ENCODE measurements at places on chromosomes 2 and 18.

DNA sequence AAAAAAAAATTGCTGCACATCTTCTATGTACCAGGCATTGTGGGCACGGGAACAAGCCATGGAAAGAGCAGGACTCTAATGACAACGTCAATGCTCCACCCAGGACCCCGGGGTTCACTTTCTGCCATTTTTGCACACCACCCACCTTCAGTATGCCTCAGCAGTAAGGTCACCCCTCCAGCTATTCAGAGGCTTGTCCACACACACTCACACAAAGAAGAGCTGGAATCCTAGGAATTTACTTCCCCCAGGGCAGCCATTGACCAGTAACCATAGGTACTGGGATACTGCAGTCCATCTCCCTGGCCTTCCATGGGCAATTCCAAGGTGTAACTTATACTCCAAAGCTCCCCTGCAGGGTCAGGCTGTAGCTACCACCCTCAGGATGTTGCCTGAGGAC lies 170.8 kb downstream of the SUCLG1 start:
- DNase-seq, result no peak

GRCh38 chr2:176464886-176465564 lies 195.8 kb downstream of the MTX2 start:
- DNase-seq, result peak; percentile 35

GRCh38 chr18:43396266-43396665 lies 119.0 kb upstream of the SYT4 start:
- peak; percentile 45 for DNase-seq

DNA sequence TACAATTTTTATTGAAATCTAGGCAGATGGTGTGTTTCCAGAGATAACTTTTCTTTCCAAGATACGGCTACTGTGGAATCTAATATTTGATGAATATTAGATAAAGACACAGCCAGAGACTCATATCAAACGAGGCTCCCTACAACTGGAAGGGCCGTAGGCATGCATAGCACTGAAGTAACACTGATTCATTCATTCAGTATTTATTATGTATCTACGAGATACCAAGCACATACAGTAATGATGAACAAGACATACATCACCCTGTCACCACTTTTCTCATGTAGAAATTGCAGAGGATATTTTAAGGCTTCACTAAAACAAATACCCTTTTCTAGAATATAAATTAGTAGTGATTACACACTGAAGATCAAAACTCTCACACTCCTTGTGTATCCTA lies 74.5 kb downstream of the KCTD18 start:
- DNase-seq, result no peak

- DNase-seq, result no peak
Measured at GRCh38 chr18:957829-958228, 53.2 kb downstream of the ADCYAP1 start.

DNA sequence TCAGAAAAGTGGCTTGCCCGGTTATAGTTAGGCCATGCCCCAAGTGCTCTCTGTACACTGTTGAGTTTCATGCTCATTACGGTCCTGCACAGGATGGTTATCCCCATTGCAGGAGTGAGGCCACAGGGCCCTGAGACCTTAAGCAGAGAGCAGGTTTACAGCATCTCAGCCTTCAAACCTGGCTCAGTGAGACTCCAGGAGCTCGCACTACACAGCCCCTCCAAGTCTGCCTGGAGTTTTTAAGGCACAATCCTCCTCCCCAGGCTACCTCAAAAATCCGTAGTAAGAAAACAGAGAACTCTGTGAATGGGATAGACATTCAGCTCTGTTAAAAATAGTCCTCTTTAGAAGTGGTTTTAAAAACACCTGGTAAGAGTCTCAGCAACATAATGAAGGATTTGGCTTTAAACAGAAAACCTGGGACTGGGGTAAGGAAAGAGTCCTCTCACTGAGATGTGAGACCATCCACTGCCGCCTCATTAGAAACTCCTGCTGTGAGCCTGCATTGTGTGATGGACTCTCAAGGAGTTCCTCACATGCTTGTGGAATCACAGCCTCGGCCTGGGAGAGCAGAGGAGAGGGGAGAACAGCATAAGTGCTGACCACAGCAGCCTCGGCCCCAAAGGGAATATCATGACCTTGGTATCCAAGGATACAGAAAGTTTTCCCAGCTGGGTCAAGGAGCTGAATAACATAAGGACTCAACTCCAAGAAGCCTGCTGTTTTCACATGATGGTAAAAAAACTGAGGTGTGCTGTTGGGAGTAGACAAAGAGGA lies 214.8 kb downstream of the ATAD2B start:
- no peak for DNase-seq
